Activated CD4-positive, CD25-positive, alpha-beta regulatory T cell (primary cell): ENCODE measurements at places on chromosomes 5 and 9.

DNA sequence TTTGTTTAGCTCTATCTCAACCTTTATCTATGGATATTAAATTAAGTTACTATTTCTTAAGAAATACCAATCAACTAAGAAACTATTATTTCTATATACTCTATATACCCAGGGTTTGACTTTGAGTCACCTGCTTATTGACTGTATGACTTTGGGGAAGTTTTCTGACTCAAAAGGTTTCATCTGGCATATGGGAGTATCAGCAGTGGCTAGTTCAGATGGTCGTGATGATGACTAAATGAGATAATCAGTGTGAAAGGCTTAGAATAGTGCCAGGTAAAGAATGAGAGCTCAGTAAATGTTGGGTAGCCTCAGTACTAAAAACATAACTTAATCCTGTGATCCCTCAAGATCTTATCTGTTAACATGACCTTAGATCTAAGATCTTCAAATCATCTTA, 179.7 kb upstream of the ISL1 start:
- no peak for DNase-seq

- no peak for DNase-seq
Measured at GRCh38 chr9:23630488-23630887, 195.6 kb downstream of the ELAVL2 start.

DNA sequence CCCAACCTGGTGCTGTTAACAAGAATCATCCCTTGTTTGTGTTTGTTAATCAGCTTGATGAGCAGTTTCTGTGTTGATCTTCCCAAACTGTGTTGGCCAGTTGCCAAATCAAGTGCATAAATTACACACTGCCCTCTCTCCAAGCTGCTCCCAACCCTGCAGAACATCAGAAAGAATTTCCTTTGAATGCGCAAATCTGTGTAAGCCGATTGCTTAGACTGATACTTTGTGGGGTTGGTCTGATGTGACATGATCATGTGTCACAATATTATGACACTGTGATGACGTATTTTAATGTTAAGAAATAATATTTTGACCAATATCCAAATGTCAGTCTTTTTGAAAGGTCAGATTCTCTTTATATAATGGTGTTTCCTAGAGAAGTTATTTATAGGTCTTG, 766.4 kb upstream of the WWC1 start:
- DNase-seq, result no peak

DNA sequence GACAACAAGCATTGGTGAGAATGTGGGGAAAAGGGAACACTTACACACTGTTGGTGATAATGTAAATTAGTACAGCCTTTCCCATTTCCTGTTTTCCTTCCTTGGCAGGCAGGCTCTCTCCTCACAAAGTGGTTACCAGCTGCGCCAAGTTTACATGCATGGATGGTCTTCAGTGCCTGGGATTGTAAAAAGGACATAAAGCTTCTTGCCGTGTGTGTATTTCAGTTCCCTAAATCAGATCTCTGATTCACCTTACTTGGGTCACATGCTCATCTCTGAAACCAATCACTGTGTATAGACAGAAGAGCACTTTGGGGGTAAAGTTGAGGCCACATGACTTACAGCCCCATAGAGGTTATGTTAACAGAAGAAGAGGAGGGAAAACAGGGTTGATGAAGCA, 92.8 kb downstream of the CAVIN4 start:
- DNase-seq, result no peak

- no peak for DNase-seq
Measured at GRCh38 chr9:129687391-129687790, 21.9 kb downstream of the PRRX2 start.

GRCh38 chr5:180699042-180699441, 40.8 kb downstream of the OR2Y1 start:
- DNase-seq, result no peak

- DNase-seq, result no peak
Measured at GRCh38 chr5:133889271-133889905, 79.0 kb downstream of the C5orf15 start.

DNA sequence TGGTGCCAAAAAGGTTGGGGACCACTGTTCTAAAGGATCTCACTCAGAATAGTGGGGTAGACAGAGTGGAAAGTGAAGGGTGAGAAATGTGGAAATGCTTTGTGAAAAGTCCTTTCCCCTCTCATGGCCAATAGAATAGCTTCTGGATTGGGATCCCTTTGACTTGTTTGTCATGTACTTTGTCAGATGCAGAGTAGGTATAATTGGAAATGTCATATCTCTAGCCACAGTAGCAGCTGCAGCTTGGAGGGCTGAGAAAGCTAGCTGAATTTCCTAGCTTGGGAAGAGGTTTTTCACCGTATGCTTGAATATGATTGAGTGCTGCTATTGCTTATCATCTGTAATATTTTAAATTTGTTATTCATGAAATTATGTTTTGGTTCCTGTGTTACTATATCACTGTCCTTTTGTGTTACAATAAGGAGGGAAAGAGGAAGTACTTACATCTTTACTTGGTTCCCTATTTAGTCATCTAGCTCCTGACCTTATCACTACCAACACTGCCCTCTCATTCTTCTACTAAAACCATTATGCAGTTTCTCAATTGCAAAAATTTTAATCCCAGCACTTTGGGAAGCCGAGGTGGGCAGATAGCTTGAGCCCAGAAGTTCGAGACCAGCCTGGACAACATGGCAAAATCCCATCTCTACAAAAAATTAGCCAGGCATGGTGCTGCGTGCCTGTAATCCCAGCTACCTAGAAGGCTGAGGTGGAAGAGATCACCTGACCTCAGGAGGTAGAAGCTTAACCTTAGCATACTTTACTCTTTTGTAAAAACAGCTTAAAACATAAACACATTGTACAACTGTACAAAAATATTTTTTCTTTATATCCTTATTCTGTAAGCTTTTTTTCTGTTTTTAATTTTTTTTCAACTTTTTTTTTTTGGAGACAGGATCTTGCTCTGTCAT, 12.4 kb downstream of the SLC30A5 start:
- DNase-seq, result no peak

- no peak for DNase-seq
Measured at GRCh38 chr9:77575785-77576184, 72.3 kb downstream of the GNA14 start.

- DNase-seq, result no peak
Measured at GRCh38 chr5:1414311-1415058, 30.8 kb downstream of the SLC6A3 start.

DNA sequence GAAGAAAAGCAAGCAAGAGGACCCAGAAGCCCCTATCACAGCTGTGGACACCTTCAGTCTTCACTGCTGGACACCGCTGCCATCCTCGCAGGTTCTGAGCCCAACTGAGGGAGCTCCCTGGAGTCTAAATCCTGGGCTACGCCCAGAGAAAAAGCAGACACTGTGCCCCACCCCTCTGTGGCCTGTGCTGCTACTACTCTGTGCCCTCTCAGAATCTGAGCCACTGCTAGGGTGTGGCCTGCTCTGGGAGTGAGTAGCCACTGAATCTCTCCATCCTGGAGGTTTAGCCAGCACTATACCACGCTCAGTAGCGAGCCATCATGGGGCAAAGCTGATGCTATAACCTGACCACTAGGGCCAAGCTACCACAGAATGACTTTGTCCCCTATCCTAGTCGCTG, 338.2 kb downstream of the NPR3 start:
- no peak for DNase-seq

DNA sequence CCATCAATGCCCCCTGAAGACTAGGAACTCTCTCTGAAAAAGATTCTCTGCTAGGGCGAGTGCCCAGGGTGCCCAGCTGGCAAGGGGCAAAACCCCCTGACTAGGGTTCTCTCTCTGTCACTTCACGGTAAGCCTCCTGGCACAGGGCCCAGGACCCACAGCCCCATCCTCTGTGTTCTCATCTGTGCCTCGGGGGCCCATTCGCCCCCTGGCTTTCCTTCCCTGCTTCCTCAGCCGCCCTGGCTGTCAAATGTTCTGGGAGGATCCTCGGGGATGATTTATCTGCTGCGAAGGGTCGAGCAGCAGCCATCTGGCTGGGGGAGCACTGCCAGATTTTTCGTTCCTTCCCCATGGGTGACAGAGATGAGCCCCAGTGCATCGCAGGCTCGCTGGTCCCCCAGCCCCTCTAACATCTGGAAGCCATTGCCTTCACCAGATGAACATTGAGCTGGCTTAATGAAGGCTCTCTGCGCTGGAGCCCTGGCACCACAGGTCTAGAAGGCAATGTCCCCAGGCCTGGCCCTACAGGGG, 24.2 kb downstream of the HMCN2 start:
- DNase-seq, result no peak

GRCh38 chr5:181203777-181204112, 1.3 kb downstream of the TRIM7 start:
- no peak for DNase-seq

DNA sequence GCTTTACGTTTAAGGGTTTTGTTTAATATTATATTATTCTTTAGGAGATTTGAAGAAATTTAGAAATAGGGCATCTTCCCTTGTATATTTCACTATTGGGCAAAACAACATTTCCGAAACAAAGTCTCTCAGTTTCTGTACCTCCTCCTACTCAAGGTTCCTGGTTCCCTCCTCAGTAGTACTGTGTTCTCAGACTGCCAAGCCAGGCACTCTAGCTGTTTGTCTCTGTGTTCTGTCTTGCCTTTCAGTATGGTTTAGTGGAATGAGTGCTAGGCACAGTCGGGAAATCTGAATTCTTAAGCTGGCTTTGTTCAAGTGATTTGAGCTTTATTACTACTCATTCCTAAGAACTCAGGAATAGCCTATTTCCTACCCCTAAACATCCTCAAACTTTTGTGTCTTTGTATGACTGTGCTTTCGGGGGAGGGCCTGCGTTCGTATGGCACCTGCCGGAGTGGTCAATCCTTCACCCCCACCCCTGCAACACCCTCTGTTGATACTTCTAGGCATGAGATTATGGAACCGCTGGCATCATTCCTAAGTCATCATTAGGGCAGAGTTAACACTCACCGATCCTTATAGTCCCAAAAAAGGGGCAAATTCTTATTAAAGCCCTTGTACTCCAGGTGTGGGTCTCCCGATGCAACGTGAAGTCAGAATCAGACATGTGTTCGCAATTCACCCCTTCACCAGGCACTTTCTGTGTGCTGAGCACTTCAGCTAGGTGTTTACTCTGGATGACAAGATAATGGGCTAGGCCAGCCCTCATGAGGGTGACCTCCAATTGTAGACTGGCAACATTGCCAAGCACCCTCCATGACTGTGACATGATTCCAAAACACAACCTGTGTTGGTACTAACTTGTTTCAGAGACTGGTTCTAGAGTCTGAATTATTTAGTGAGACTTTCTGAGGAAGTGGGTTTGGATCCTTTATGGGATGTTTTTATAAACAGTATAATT, 24.5 kb downstream of the SNX18 start:
- no peak for DNase-seq

GRCh38 chr5:88034520-88034919, 234.1 kb downstream of the TMEM161B start:
- no peak for DNase-seq

- DNase-seq, result no peak
Measured at GRCh38 chr9:16121601-16122286, 568.9 kb downstream of the CCDC171 start.

DNA sequence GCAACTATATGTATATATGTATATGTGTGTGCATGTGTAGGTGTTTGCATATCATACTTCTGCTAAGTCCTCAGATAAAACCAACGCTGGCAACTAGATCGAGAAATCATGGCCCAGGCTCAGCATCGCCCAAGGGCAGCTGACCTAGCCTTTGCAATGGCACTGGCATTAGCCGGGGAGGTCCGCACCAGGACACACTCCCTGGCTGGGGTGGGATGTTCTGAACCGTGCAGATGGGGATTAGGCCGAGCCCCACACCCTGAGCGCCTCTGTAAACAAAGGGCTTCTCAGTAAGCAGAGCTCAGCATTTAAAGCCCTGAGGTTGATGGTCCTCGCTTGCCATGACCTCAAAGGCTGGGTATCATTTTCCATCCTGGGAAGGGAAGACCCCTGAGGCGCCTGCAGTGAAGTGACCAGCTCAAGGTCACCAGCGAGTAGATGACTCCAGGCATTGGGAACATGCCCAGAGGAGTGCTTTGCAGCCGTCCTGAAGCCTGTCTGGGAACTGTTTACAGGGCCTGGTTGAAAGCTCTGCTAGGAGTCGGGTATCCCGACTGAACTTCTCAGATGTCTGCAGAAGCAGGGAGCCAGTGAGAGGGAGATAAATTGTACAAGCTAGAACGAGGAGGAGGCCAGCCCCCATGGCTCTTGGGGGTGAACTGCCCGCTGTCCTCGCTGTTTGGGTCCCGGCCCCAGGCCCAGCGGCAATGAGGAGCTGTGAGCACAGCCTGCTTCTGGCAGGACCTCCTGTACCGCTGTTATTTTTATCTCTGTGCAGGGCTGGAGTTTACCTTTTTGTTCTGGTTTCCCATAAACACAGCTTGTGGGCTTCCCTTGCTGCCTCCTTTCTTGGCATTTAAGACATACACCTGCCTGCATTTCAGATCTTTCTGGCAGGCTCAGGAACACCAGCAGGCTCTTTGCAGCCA, 18.4 kb downstream of the GADD45G start:
- DNase-seq, result no peak
